ENCODE measurements at places on chromosomes 4 and X.

GRCh38 chr4:24611575-24611974, 27.2 kb upstream of the DHX15 start:
- no peak for DNase-seq

DNA sequence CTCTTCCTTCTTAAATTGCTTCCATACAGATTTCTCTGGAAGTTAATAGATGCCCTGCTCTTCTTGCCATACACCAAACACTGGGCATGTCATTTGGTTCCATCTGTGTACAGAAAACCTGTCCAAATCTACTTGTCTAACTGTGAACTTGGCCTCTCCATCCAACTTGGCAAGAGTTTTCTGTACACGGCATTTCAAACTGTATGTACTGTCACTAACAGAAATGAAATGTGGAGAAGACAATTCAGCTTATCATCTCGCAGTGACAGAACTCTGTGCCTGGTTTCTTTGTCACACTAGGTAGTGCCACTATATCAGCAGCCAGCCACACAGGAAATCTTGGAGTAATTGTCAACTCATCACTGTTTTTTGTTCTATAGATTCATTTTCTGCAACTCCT, 58.2 kb downstream of the CXXC4 start:
- no peak for DNase-seq

DNA sequence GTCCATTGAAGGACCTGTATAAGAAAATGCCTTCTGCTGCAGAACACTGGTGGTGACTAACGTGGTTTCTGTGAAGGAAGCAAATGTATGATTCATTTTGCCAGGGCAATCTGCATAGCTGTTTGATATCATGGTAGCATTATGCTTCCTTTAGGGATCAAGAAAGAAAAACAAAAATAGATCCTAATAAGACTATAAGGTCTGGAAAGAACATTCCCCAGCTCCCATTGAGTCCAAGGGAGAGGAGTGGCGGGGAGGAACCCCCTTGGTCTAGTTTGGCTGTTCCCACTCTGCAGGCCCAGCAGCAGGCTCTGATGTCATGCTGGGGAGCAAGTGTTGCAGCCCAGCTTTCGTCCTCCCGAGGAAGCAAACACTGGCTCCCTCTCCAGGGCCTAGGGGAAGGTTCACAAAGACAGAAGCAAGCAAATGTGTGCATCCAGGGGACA, 154.5 kb upstream of the GALNT7 start:
- DNase-seq, result peak; percentile 84

GRCh38 chrX:65572971-65573370, 38.4 kb upstream of the LAS1L start:
- no peak for DNase-seq

- no peak for DNase-seq
Measured at GRCh38 chr4:183370786-183371185, 48.6 kb upstream of the CLDN24 start.

DNA sequence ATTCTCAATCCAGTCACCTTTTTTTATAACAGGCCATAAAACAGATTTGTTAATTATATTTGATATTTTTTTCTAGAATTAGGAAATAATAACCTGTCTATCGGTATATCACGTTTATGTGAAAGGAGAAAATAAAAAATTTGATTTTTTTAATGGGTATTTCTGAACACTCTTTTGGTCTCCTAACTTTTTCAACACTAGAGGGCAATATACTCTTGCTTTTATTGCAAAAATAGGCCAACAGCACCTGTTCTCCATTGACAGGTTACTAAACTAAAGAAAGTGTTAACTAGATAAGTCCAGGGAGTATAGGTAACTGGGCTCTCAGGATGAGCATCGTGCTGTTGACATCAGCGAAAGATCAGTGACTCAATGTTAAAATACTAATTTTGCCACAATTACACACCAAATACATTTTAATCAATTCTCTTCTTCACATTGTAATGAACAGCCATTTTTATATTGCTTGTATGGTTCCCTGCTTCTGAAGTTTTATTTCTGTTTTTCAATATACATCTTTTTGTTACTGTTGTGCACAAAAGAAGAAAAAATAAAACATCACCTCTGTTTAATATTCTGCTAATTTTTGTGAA, 22.8 kb downstream of the NDST4 start:
- DNase-seq, result peak; percentile 1

GRCh38 chr4:7275067-7275466, 82.7 kb downstream of the SORCS2 start:
- no peak for DNase-seq

DNA sequence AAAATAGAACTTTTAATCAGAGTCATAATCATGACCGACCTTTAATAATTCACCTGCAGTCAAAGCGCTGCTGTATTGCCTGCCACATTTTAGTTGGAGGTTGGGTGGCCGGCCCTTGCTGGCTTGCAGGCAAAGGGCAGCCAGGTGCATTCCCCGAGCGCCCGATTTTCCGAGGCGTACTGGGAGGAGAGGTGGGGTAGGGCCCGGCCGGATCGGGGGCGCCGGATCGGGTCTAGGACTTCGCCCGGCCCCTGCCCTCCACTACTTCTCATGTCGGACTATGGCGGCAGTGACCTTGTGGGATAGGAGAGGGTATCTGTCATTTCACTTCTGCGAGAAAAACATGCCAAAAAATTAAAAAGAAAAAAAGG, 2.5 kb upstream of the RS1 start:
- DNase-seq, result no peak

GRCh38 chr4:150583287-150584110, 1.5 kb downstream of the MAB21L2 start:
- DNase-seq, result peak; percentile 59

DNA sequence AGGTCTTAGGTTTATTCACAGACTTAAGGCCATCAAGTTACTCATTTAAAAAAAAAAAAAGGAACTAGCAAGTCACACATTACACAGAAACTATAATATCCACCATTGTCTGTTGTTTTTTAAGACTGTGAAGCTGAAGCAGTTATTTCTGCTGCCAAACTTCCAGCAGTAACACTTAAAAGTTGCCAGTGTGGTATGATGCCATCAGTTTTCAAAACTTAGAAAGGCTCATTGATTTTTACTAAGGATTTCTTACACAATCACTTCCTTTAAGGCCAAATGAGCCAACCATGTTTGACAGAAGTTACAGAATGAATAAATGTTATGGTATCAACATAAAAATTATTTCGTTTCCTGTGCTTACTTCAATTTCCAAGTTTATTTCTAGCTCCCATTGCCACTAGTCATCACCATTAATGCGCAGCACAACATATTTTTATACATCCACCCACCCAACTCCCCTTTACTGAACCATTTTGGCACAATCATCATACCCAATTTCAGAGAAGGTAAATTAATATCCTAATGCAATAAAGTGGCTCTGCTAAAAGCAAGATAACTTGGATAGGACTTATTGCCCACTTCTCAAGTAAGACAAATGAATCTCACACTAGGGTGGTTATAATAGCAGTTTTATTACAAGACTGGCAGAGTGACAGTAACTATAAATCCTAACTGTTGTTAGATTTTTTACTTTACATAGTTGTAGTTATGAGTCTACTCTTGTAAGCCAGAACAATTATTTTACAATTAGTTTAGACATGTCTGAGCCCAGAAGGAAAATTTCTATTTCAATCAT, 13.1 kb downstream of the PDGFC start:
- no peak for DNase-seq

DNA sequence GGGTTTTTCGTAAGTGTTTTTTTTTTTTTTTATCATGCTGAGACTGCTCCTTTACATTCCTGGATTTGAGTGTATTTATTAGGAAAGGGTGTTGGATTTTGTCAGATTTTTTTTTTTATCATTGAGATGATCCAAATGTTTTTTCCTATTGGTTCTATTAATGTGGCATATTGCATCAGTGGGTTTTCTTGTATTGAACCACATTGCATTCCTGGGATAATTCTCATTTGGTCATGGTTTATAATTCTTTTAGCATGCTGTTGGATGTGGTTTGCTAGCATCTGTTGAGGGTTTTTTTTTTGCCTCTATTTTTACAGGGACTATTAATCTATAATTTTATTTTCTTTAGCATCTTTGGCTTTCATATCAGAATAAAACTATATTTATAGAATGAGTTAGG, 28.8 kb downstream of the COL4A5 start:
- peak; percentile 70 for DNase-seq

All from iris pigment epithelial cell (primary cell).